ELF-1 (cell line): ENCODE measurements at places on chromosomes 2 and 18.

DNA sequence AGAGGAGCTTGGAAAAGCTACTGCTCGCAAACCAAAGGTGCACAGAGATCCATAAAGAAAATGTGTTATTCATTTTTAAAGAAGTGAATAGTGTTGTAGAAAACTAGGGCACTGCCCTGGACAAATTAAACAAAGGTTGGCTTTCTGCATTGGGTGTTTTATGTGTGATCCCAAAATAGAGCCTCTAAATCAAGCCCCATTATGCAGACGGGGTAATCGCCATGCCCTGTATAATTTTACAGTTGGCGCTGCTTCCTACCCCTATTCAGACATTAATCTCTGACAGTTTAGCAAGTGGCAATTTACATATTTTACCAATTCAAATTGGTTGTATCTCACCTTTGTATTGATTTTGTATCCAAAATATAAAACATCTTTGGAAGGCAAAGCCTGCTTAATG lies 109.1 kb downstream of the PID1 start:
- DNase-seq = no peak

DNA sequence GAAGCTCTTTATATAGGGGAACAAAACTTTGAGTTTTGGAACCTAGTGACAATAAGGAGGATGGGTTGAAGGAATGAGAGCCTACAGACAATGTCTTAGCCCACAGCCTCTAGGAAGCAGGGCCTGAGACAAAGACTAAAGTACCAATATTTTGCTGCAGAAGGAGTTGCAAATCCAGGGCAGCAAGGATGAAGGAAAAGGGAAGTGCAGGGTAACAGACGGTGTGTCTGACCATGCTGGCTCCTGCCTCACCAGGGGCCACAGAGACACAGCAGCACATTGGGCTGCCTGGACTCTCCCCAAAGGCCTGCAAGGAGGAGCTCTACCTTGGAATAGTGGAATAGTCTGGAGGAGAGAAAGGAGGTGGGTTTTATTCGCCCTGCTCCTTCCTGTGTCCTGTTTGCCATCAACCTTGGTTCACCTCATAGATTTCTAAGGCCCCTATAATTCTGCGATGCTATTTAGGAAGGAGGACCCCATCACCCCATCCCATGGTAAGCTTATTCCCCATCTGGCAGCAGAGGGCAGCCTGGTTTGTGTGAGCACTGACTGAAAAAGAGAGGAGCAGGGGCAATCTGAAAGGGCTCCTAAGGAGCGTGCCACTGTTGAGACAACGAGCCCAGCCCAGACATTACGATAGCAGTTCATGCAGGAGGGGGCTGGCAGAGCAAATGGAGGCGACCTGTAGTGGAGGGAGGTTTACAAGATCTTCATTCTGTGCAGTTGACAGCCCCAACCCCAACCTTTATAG lies 143.4 kb downstream of the MGAT5 start:
- no peak for DNase-seq

DNA sequence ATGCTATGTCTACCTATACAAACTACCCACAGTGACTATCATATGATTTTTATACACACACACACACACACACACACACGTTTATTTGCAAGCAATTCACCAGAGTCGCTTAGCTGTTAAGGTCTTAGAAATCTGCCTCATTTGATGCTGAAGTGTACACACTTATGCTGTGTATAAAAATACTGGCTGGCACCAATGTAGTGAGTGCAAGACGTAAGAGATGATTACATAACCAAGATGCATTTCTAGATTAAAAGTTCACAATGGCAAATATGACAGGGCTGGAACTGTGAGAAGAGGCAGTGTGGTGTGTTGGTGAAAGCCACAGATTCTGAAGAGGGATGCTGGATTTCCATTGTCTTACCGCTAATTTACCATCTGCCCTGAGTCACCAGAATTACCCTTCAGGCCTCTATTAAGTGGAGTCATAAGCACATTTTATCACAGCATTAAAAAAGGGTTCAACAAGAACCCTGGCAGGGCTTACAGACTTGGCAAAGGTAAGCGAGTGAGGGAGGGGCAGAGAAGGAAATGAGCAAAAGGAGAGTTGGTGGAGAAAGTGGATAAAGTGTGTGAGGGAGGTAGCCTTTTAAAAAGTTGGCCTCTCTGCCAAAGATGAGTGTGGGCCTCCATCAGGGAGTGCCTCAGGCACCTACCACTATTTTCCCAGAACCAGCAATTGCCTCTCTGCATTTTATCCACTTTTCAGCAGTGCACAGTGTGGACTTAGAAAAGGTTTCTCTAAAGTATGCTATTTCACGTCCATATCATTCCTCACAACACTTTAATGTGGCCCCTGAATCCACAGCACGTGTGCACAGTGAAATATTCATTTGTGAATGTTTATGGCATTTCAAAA lies 21.5 kb downstream of the MEIS1 start:
- no peak for DNase-seq

DNA sequence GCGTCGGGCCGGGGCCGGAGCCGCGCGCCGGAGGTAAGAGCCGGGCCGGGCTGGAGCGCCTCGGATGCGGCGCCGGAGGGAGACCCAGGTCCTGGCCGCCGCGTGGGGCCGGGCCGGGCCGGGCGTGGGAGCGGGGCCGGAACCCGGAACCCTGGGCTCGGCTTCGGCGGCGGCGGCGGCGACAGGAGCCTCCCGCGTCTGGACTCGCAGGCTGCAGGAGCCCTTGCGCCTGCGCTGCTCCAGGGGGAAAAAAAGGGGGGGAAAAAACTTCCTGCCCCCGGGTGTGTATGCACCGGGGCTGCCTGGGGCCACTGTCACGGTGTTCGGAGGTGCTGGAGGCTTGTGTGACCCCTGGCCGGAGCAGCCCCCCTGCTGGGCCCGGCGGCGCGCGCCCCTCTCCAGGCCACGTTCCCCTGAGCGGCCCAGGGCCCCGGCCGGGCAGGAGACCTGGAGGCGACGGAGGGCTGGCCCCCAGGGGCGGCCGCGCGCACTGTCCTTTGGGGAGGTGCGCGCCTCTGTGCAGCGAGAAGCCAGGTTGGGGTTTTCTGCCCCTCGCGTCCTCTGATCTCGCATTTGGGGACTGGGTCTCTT lies 864 bp downstream of the KLHL29 start:
- peak; percentile 39 for DNase-seq

DNA sequence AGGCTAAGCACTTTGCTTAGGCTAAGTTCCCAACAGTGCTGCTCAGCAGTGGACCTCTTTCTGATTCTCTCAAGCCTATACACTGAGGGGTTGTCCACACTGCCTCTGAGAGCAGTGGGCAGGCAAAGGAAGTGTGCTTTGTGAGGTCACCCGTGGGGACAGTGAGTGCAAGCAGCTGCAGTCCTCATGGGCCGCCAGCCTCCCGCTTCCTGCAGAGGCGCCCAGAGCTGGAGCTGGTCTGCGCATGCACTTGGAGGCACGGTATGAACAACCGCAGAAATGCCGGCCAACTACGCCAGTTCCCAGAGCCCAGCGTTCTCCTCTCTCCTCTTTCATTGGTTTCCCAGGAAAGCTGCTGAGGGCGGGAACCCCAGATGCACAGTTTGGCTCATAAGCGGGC lies 149.5 kb upstream of the DLX2 start:
- DNase-seq = no peak

- no peak for DNase-seq
Measured at GRCh38 chr2:236608188-236608525, 38.5 kb downstream of the ACKR3 start.

DNA sequence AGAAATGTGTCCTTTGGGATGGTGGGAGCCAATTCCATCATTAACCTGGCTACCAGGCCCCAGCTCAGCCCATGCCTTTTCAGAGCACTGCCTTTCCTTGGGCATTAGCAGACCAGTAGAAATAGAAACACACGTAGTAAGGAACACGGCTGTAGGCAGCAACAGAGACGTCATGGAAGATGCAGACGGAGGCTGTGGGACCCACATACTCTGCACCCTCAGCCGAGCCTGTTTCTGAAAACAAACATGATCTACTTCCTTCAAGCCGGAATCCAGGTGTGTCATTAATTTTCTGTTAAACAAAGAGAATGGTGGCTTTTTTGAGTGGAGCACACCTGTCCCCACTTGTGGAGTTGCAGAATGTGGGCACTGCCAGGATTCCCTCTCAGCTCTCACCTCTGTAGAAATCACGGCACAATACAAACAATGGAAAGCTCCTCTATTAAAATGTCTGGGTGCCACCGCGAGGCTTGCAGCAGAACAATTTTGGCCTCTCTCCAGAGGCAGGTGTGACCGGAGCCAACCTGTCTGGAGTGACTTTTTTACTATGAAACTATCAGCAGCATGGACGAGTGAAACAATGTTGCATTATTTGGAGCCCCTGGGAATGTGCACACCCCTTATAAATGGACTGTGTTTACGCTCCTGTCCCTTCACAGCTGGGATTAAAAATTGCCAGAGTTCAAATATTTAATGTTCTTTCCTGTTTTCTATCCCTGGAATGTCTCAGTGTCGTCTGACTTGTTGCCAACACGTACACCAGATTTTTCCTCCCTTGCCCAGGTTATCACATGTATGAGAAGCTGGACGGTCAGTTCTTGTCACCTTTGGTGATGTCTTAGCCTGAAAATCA lies 31.7 kb downstream of the SPP2 start:
- DNase-seq = no peak

GRCh38 chr2:167832868-167833287 lies 414.5 kb downstream of the STK39 start:
- DNase-seq = peak; percentile 6

GRCh38 chr2:169323841-169324240 lies 38.5 kb downstream of the LRP2 start:
- DNase-seq = no peak

DNA sequence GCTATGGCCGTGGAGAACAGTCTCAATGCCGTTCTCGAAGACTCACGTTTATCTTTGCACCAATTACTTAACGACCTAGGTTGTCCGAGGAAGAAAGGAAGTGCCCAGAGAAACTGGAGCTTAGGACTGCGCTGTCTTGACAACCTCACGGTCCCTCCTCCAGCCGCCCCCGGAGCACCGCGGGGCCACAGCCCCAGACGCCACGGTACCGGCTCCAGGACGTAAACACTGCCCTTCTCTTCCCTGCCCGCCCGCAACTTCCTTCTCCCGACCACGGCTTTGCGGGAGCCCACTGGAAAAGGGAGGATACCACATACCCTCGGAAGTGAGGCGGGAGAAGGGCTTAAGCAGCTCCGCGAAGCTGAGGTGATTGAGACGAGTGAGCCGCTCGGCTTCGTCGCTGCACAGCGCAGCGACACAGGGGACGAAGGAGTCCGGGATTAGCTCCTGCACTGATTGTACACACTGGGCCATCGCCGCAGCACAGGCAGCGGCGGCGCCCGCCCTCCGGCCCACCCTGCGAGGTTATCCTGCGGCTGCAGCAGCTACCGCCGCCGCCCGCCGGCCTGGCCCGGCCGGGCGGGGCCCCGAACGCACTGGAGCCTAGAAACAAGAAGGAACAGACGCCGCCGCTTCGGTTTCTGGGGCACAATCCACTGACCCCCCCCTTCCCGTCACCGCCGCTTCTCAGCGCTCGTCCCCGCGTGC lies 483 bp downstream of the TRAPPC8 start:
- DNase-seq = peak; percentile 63

- DNase-seq = peak; percentile 36
Measured at GRCh38 chr18:37654034-37654433, 88.4 kb upstream of the CELF4 start.

DNA sequence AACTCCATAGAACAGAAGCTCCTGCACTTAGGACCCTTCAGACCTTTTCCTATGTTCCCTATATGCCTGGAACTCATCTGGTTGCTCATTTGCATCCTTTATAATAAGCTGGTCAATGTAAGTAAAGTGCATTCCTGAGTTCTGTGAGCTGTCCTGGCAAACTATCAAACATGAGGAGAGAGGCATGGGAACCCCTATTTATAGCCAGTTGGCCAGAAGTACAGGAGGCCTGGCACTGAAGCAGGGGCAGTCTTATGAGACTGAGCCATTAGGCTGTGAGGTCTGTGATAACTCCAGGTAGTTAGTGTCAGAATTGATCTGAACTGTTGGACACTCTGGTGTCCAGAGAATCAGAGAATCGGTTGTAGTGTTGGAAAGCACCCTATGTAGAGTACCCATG lies 88.4 kb downstream of the EHD3 start:
- DNase-seq = no peak

DNA sequence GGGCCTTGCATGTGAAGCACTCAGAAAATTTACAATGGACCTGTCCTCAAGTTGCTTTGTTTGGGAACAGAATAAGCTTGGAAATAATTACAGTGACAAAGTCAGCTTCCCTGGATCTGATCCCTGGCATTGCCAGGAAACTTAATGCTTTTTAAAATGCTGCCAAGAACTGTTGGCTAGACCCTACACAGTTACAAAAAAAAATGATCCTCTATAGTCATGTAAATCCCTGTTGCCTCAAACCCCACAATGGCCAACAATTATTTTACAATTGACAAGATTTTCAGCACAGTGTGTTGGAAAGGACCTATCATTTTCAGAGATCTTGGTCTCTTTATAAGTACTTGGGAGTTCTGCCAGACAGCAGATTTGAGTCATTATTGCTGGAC lies 470.4 kb upstream of the ACVR2A start:
- no peak for DNase-seq

GRCh38 chr2:117702098-117702497 lies 112.4 kb upstream of the DDX18 start:
- no peak for DNase-seq

GRCh38 chr18:4134700-4135099 lies 320.4 kb downstream of the DLGAP1 start:
- DNase-seq = no peak

DNA sequence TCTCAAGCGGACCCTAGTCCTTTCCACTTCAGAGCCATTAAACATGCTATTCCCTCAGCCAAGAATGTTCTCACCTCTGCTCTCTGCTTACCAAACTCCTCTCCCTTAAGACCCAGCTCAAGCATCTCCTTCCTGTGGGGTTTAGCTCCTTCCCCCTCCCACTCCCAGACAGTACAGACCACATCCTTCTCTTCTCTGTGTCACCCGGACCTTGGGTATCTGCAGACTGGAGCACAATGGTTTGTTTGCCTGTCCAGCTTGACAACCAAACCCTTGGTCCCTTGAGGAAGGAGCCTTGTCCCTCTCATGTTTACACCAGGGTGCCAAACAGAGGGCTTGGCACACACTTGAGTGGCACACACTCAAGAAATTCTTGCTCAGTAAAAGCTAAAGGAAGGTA lies 4.1 kb upstream of the CD8A start:
- DNase-seq = no peak

- peak; percentile 55 for DNase-seq
Measured at GRCh38 chr2:44778221-44778654, 163.3 kb upstream of the SIX3 start.

DNA sequence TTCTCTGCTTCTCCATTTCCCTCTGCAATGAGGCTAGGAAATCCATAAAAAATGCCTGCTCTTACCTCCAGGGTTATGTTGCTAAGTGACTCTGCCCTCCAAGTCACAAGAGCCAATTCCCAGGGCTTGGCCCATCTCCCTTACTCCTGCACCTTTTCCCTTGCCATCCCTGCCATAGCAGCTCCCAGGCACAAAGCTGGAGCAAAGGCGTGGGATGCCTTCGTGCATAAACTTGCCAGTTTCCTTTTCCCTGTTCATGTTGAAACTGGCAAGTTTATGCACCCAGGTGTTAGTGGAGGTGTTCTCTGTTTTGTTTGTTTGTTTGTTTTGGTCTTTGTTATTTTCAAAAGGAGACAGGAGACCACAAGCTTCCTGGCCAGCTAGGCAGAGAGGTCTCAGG lies 195.1 kb downstream of the ACKR3 start:
- DNase-seq = no peak
